ENCODE measurements at places on chromosomes 3 and 15. TPM values are rescaled to one million over a fixed set of nuclear protein-coding genes. Genes with fewer than 3 reads are reported as not detected.

LRRC34 gene
- total RNA-seq, result 21.1 TPM

GOLGA6D gene
- not detected for total RNA-seq

SENP2 gene
- total RNA-seq, result 45.7 TPM

GOLGA8T gene
- total RNA-seq, result 0.64 TPM

TRPM1 gene
- not detected for total RNA-seq

CDHR4 gene
- total RNA-seq, result not detected
